ENCODE measurements at places on chromosomes 13 and 19. TPM values are rescaled to one million over a fixed set of nuclear protein-coding genes. Genes with fewer than 3 reads are reported as not detected.

LGALS7B gene
- total RNA-seq, result not detected

GRCh38 chr19:55080968-55081769, 5.5 kb downstream of the EPS8L1 start:
- peak; percentile 91 for DNase-seq

GRCh38 chr19:38837656-38838121, 6.1 kb upstream of the ECH1 start:
- DNase-seq, result no peak

TTC9B gene
- not detected for total RNA-seq

DNA sequence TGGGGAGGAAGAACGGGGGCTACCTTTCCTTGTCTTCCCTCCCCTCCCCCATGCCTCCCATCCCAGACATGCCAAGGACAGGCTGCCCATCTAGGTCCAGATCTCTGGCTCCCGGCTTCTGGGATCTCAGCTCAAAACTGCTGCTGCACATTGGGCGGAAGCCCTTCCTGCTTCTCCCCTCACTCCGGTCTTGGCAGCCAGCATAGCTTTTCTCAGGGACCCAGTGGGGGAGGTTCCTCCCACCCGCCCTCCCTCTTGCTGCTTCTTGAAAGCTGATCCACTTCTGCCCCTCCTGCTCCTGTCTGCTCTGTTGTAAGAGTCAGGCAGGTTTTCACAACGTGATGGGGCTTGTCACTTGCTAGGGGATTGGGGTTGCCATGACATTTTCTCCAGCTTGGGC, 21.7 kb upstream of the RNF17 start:
- DNase-seq, result no peak

- DNase-seq, result peak; percentile 20
Measured at GRCh38 chr19:52296400-52296772, 583 bp upstream of the ZNF480 start.

DNA sequence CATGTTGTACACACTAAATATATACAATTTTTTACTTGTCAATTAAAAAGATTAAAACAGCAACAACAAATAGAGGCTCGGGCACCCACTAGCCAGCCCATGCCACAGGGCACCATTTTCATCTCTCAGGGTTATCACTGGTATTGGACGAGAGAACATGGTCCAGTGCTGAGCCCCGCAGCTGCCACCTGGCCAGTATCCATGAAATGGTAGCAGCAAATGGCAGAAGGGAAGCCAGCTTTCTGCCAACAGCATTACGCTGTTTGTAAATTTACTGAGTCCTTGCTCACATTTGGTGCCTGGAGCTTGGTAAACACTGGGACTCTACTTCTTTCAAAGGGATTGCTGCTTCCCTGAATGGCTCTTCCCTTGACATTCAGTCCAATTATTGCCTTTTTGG, 87.9 kb upstream of the WASF3 start:
- no peak for DNase-seq

DNA sequence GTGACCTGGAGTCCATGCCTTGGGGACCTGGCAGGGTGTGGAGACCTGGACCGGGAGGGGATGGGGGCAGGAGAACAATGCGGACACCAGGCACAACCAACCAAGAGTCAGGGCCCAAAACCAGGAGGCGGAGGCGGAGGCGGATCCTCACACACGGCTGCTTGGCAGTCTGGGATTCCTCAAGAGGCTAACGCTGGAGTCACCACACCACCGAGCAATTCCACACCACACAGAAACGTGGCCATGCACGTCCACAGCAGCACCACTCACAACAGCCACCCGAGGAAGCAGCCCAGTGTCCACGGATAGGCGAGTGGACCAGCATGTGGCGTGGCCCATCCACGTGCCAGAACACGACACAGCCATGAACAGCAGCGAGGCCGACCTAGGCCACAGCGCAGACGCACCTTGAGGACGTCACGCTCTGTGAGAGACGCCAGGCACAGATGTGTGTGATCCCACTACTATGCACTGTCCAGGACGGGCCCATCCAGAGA, 17.7 kb downstream of the SBNO2 start:
- peak; percentile 58 for DNase-seq

GRCh38 chr19:45254044-45254531, 3.0 kb downstream of the MARK4 start:
- no peak for DNase-seq

DNA sequence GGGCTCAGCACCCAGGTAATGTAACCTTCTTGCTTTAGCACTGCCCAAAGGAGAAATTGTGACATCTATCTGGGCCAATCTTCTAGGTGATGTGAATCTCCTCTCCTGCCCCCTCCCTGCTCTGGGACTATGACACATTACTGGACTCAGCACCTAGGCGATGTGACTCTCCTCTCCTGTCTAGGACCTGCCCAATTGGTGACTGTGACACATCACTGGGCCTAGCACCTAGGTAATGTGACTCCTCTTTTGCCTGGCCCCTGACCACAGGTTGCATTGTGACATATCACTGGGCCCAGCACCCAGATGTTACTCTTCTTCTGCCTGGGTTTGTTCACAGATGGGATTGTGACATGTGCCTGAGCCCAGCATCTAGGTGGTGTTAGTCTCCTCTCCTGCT, 45.0 kb downstream of the ZNF85 start:
- no peak for DNase-seq

GRCh38 chr19:47444388-47444821, 25.1 kb upstream of the MEIS3 start:
- DNase-seq, result peak; percentile 69

- DNase-seq, result no peak
Measured at GRCh38 chr19:6734096-6734696, 3.2 kb downstream of the GPR108 start.

- DNase-seq, result no peak
Measured at GRCh38 chr13:34155931-34156607, 338.1 kb downstream of the RFC3 start.

DNA sequence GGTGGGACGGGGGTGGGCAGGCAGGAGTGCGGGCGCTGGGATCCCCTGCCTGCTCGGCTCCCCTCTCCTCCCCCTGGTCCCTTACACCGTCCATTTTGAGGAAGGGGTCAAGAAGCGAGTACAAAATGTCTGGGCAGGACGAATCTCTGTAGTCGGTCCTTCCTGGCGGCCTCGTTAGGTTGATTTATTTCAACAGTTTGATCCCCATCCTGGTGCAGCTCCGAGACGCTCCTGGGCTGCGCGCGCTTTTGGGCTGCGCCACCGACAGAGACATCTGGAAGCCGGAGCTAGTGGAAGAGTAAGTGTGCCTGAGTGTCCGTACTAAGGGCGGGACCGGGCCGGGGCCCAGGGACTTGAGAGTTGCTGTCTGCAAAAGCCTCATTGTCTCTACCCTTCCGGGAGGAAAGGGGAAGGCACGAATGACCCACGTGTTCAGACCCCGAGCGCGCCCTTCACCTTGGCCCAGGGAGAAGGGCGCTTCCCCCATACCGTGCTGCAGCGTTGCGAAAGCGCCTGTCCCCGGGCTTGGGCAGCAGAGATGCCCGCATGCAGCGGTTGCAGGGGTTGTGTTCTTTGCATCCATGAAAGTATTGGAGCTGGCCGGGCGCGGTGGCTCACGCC, 1.8 kb downstream of the ZNF114 start:
- peak; percentile 88 for DNase-seq

GRCh38 chr19:39795001-39795400, 16.3 kb downstream of the LEUTX start:
- DNase-seq, result no peak

GZMM gene
- 4.5 TPM for total RNA-seq

DNA sequence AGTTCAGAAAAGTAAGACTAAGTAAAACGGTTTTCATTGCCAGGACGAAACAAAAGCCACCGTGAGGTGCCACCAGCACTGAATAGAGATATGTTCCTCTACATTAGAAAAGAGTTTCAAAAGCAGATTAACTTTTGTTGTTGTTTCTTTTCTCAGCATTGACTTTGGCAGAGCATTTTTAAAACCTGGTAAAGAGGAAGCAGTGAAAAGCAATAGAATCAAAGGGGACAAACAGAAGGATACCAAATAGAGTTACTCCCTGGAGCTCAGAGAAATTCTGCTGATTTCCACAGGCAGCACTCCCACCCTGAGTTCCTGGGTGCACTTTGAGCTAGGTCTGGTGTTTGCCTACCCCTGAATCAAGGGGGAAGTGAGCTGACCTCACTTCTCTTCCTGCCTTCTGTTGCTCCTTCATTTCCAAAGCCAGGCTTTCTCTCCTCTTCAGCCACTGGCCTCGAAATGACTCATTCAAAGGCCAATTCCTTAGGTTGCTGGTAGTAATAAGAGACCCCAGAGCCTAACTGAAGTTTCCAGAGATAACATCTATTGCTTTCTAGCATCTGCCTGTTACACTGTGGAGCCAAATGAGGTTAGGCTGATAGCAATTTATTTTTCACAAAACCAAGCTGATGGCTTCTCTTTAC, 11.3 kb upstream of the ERICH6B start:
- no peak for DNase-seq

GRCh38 chr13:93318534-93319254, 92.1 kb downstream of the GPC6 start:
- no peak for DNase-seq

KASH5 gene
- total RNA-seq, result 1.0 TPM

DNA sequence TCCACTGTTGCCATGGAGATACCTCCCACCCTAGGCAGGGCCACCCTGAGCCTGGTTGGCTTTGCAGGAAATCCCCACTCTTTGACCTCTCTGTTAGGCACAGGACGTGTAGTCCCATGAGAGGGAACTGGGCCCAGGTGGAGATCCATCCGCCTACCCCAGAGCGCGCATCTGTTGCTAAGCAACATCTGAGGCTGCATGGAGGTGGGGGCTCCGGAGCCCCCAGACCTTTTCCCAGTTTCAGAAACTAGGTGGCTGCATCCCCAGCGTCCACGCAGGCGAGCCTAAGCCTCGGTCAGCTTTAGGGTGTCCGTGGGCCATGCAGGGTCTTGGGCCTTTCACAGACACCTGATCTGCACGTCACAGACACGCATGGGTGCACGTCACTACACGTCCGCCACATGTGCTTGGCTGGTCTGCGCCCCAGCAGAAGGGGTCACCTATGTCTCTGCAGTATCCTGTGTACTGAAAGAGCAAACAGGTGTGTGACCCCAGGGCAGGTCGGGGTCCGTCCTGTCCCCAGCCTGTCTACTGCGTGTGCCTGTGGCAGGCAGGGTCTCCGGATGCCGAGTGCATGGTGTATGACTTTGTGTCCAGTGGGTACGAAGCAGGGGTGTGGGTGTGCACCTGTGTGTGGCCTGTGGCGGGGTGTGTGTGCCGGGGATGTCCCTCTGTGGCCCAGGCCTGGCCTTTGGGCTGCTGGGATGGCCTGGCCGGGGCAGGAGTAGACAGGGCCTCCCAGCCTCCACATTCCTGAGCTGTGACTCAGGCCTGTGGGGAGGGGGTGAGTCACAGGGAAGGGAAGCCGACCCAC, 4.1 kb upstream of the CIRBP start:
- peak; percentile 80 for DNase-seq

BRME1 gene
- total RNA-seq, result 2.2 TPM

PLPPR3 gene
- total RNA-seq, result 5.3 TPM

- DNase-seq, result peak; percentile 94
Measured at GRCh38 chr19:39502640-39503417, 4.1 kb downstream of the DLL3 start.

KCNC3 gene
- total RNA-seq, result 12.8 TPM

GRCh38 chr13:97082461-97083207, 88.4 kb upstream of the OXGR1 start:
- DNase-seq, result no peak

DNA sequence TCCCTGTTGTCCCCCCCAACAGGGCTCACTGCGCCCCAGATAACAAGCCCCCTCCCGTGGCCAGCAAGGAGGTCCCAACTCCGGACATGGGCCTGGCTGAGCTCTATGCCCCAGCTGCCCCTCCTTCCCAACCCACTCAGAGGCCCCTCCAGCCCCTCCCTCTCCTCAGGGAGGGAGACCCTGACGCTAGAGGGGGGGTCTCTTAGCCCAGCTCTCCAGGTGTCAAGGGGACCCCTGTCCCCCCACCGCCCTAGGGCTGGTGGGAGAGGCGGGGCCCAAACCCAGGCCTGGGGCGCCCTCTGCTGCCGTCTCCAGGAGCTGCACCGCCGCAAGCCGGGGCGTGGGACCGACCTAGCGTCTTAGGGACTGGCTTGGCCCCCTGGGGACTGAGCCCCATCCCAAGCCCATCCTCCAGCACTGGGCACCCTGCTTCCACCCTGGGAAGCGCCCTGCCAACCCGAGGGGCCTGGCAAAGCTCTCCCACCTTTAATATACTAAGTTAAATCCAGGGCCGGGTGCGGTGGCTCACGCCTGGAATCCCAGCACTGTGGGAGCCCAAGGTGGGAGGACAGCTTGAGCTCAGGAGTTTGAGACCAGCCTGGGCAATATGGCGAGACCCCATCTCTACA, 1.4 kb downstream of the GRIN3B start:
- peak; percentile 95 for DNase-seq

- no peak for DNase-seq
Measured at GRCh38 chr13:71830323-71830722, 36.7 kb downstream of the DACH1 start.

- no peak for DNase-seq
Measured at GRCh38 chr19:31332096-31332495, 17.1 kb downstream of the TSHZ3 start.

ZNF229 gene
- total RNA-seq, result 2.1 TPM

ZNF223 gene
- total RNA-seq, result 4.7 TPM

APOE gene
- 357 TPM for total RNA-seq

DNA sequence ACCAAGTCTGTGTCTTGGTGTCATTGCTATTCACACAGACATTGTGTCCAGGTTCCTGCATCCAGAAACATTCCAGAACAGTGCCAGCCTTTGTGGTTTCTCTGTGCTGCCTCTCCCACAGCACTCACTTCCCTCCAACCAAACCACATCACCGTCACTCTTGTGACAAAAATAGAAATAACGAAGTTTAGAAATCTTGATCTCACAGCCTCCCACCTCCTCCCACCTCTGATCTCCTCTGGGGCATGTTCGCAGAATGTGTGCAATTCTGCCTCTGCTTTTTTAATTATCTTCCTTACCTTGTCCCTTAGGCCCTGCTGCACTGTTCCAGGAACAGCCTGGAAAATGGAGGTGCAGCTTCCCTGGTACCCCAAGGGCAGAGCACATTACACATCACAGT, 8.7 kb upstream of the SERPINE3 start:
- no peak for DNase-seq

GRCh38 chr13:27952876-27953675, 16.0 kb downstream of the CDX2 start:
- DNase-seq, result no peak

DPP9 gene
- 88.8 TPM for total RNA-seq

- no peak for DNase-seq
Measured at GRCh38 chr13:25422153-25422552, 50.4 kb downstream of the ATP8A2 start.

GRCh38 chr19:52231154-52231910, 38.1 kb upstream of the ZNF766 start:
- DNase-seq, result no peak

DNA sequence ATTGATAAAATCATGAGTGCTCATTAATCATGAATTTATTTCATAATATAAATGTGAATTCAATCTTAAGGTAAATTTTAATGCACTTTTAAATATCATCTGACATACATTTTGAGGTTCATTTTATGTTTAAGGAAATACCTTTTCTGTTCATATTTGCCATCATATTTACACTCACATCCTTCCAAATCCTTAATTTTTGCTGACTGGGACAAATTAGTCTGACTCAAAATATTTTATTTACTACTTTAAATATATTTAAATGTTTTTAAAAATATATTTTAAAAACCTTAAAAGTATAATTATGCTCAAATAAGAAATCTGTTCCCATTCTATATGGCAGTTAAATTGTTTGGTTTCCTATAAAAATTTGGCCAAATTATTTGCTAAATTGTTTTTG, 438.1 kb downstream of the GPC5 start:
- DNase-seq, result no peak

- DNase-seq, result no peak
Measured at GRCh38 chr19:45484273-45484945, 12.4 kb downstream of the RTN2 start.
